CD4-positive, alpha-beta T cell (primary cell): ENCODE measurements at places on chromosomes 5 and 9. TPM values are rescaled to one million over a fixed set of nuclear protein-coding genes. Genes with fewer than 3 reads are reported as not detected.

DNA sequence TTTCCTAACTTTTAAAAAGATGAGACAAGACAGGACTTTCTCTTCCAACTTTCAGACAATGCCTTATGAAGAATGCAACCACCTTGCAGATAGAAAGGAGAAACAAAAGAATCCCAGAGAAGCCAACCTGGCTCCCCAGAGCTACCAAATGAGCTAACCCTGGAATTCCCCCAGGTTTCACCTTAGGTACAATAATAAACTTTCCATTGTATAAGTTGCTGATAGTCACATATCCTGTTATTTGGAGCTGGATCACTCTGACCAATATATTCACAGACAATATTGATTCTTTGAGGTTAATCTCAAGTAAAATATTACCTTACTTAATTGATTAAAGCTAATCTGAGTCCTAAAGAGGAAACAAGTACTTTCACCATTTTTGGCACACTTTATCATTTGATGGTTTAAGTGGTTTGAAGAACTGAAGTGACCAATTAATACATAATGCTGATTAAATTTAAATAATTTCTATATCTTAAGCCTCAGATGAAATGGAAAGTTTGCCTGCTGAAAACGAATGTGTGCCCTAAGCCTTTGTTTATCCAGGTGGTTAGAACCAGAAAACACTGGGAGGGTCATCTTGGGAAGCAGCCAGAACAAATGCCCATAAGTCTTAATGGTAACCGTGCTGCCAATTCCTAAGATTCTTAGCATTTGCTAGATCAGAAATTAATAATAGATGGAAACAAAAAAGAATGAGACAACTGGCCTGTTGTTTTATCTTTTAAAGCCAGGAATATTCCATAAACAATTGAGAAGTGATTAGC lies 159.6 kb upstream of the SLC12A2 start:
- no peak for DNase-seq
- no peaks in the 10 kb centered on the region for H3K27me3 ChIP-seq
- H3K4me3 ChIP-seq, result no peak overlapping the region

DNA sequence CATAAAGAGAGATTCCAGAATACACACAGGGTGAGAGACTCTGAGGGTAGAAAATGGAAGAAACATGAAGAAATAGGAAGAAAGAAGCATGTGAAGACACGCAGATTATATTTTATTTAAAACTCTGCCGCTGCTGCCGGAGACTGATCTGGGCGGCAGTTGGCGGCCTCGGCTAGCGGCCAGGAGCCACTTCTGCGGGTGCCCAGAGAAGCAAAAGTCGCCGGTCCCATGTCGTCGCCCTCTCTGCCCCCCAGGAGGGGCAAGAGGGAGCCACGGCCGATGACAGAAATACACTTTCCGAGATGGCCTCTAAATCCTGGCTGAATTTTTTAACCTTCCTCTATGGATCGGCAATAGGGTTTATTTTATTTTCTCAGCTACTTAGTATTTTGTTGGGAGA lies 40.9 kb downstream of the ANKRD55 start:
- no peak for DNase-seq
- no peaks in the 10 kb centered on the region for H3K36me3 ChIP-seq
- H3K27ac ChIP-seq, result no peak overlapping the region
- peaks cover 4% of the 10 kb centered on the region for H3K4me1 ChIP-seq
- no peak overlapping the region for H3K4me3 ChIP-seq

GRCh38 chr9:31146485-31147166 lies 1237.8 kb upstream of the ACO1 start:
- DNase-seq, result no peak
- H3K4me1 ChIP-seq, result no peaks in the 10 kb centered on the region
- H3K36me3 ChIP-seq, result no peaks in the 10 kb centered on the region
- H3K4me3 ChIP-seq, result no peak overlapping the region

DNA sequence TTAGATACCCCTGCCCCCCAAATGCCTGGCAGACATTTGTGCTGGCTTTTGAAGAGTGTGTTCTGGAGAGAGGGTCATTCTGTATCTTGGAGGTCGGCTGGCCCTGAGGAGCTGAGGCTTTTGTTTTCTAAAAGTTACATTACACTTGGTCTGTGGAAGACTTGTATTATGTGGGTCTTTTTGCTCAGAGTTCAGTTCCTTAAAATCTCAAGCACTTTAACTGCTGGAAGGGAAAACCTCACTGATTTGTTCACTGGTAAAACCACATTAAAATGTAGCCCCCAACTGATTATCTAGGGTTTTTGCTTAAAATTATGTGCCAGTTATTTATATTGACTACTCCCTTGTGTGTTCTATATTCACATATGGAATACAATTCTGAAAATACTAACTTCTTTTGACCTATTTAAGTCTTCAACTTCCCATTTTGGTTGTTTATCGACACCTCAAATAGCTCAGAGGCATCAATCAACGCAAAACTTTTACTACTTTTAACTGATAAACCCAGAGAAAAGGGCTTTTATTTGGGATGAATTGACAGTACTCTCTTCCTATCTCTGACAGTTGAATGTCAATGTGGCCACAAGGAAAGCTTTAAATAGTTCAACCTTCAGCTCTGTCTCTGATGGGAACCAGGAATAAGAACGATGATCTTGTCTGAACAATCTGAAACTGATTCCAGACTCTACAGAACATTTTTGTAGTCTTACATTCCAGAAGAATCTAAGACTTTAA lies 54.0 kb upstream of the MAP3K1 start:
- no peak overlapping the region for H3K27ac ChIP-seq
- no peaks in the 10 kb centered on the region for H3K4me1 ChIP-seq
- H3K4me3 ChIP-seq, result no peak overlapping the region
- DNase-seq, result no peak
- no peaks in the 10 kb centered on the region for H3K27me3 ChIP-seq

DNA sequence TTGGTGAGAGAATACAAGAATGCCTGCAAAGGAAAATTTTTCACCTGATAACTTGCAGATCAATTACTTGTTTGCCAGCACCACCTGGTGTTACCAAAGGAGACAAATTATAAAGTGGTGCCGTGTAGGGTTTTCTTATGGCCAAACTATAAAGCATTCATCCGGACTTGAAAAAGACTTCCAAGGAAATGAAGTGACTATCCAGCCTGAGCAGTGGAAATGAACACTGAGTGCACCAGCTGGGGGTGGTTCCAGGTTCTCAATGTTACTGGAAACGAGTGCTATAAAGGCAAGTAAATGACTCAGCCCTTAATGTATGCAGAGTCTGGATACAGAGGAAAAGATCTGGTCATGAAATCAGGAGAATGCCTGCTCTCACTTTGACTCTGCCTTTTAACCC lies 113.1 kb downstream of the DNAH5 start:
- no peaks in the 10 kb centered on the region for H3K36me3 ChIP-seq
- no peak overlapping the region for H3K27ac ChIP-seq
- H3K27me3 ChIP-seq, result no peaks in the 10 kb centered on the region
- H3K4me1 ChIP-seq, result no peaks in the 10 kb centered on the region
- no peak overlapping the region for H3K4me3 ChIP-seq

TMEM232 gene
- 0.98 TPM for total RNA-seq
